ENCODE measurements at places on chromosomes 2 and 18.

DNA sequence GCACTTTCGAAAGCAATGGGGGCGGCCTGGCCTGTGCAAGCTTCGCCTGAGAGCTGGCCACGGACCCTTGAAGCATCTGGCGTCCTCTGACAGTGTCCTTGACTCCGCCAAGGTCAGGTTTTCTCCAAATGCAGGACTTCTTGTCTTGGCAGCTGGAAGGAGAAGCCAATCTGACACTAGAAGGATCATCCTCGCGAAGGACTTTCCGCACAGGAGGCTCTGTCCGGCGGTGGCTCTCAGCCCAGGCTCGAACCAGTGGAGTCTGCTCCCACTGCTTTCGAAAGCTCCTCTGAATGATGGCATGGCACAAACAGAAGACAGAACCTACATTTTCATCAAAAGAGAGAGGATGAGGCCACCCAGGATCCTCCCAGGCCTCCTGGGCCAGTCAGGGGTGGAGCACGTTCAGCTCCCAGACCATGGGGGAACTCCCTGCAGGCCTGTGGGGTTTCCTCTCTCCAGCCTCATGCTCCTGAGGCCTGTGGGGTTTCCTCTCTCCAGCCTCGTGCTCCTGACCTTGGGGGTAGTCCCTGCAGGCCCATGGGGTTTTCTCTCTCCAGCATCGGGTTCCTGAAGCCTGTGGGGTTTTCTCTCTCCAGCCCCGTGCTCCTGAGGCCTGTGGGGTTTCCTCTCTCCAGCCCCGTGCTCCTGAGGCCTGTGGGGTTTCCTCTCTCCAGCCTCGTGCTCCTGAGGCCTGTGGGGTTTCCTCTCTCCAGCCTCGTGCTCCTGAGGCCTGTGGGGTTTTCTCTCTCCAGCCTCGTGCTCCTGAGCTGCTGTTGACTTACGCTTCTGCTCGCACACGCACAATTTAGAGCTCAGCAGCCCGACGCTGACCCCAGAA is 396.5 kb upstream of the SALL3 start:
- DNase-seq = no peak

DNA sequence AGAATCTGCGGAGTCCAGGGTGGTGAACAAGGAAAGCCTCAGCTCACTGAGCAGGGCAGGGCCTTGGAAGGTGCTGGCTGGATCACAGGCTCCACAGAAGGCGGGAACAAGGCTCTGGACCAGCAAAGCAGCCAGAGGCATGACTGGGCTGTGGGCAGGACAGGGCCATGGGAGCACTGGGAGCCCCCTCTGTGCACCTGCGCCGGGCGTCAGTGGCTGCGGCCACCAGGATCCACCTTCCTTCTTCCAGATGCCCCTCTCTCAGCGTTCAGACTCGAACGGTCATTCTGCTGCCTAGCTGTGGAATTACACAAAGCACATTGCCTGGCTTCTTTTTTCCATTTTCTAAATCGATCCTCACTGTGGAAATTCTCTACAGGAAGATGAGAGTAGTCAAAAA is 621.2 kb downstream of the GALR1 start:
- DNase-seq = no peak

- no peak for DNase-seq
These were observed 88.0 kb downstream of the SS18 start for GRCh38 chr18:26002375-26002910.

DNA sequence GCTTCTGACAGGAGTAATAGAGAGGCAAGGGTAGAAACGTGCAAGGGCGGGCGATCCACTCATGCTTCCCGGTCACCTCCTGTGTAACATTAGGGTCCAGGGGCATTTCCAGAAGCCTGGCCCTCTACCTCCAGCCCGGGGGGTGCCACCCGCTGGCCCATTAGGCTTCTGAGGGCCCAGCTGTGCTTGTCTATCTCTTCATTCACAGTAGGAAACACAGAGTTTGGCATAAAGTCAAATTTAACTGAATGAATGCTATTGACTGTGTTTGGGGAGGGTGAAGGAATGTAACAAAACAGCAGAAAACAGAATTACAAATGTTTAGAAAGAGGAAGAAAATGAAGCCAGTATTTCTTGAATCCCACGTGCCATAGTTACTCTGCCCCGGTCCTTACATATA is 112.4 kb upstream of the SLC66A3 start:
- no peak for DNase-seq

GRCh38 chr2:232377319-232377718 is 1.2 kb upstream of the ALPP start:
- DNase-seq = no peak

DNA sequence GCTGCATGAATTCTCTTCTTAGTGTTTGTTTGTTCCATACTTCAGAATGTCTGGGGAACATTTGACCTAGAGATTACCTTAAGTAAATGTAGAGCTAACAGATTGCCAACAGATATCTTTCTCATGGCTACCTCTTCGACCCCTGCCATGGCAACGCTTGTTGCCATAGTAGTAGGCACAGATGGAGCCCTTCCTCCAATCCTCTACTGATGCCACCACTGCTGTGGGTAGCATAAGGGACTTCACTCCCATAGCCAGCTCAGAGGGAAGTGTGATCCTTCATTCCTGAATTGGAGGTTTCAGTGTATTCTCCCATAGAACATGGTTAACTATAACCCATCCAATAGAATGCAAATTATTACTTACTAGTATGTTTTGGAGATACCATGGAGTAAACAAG is 543.6 kb upstream of the NRP2 start:
- DNase-seq = no peak

- DNase-seq = no peak
These were observed 94.1 kb downstream of the KLHL29 start for GRCh38 chr2:23478933-23479683.

DNA sequence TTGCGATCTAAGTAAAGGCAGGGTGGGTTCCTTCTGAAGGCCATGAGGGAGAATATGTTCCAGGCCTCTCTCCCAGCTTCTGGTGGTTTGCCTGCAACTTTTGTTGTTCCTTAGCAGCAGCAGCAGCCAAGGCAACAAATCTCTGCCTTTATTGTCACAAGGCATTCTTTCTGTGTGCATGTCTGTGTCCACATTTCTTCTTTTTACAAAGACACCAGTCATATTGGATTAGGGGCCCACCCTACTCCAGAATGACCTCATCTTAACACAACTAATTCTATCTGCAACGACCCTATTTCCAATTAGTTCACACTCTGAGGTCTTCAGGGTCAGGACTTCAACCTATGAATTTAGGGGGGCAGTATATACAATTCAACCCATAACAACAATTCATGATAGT is 587.5 kb downstream of the XIRP2 start:
- DNase-seq = no peak

GRCh38 chr2:67323209-67323991 is 73.7 kb upstream of the ETAA1 start:
- DNase-seq = no peak

Measured in stimulated activated CD4-positive, alpha-beta T cell treated with anti-CD3 and anti-CD28 coated beads, Interleukin-1b, Interleukin-23, amount 100 ng/mL, for 24 hours (primary cell).